Activated CD4-positive, alpha-beta memory T cell treated with anti-CD3 and anti-CD28 coated beads, Interleukin-2, amount 10 ng/mL, durations not matched to agents 7 days and 5 days (primary cell): ENCODE measurements at places on chromosomes 6 and 20.
A peak's percentile ranks its signal among the peaks of the same experiment; 100 is the strongest.

DNA sequence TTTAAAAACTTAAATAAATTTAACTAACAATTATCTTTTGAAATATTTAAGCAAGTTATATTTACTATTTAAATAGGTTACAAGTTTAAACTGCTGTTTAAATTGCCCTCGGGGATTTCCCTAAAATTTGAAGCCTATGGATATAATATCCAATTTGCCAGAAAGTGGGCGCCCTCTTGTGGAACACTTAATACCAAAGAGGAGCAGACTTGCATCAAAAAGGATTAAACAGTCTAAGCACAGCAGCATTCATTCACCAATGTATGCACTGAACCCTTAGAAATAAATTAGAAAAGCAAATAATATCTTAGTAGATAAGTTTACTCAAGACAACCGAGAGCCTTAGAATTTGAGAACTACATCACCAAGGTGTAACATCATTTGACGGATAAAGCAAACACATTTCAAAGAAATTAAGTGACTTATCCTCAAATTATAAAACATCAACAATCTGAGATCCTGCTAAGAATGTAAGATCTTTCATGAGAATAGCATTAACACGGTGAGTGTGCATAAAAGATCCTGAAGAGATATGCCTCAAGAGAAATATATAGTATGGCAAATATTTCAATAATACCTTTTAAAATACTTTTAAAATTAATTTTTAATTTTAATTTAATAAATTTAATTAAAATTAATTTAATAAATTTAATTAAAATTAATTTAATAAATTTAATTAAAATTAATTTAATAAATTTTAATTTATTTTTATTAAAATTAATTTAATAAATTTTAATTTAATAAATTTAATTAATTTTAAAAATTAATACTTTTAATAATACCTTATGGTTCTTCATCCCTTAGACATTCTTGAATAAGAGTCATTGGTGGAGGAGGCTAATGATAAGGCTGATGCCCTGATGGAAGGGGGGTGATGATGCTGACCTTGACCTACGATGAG is 11.5 kb upstream of the MEP1A start:
- no peak for DNase-seq

GRCh38 chr20:25223179-25223661 is 24.7 kb upstream of the PYGB start:
- DNase-seq, result peak; percentile 65

GRCh38 chr20:46396052-46396740 is 10.2 kb downstream of the ELMO2 start:
- DNase-seq, result no peak

GRCh38 chr6:43222418-43223059 is 6.7 kb downstream of the DNPH1 start:
- no peak for DNase-seq

DNA sequence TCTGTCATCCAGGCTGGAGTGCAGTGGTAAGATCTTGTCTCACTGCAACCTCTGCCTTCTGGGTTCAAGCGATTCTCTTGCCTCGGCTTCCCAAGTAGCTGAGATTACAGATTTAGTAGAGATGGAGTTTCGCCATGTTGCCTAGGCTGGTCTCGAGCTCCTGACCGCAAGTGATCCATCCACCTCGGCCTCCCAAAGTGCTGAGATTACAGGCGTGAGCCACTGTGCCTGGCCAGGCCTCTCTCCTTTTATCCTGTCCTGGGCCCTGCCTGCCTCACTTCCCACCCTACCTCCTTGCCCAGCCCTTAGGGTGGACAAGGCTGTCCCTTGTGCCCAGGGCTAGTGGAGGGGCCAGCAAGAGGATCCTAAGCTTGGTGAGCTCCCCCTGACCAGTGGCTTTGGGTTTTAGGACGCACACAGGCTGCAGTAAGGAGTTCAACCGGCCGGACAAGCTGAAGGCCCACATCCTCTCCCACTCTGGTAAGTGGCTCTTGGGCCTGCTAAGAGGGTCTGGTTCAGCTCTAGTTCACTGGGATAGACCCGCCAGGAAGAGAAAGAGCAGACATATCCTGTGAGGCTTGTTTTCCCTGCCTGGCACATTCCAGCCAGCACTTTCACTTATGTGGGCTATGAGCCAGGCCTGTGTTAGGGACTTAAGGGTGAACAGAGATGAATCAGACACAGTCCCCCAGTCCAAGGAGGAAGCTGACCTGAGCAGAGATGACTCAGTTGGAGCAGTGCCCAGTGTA is 21.9 kb upstream of the CHMP4B start:
- no peak for DNase-seq

DNA sequence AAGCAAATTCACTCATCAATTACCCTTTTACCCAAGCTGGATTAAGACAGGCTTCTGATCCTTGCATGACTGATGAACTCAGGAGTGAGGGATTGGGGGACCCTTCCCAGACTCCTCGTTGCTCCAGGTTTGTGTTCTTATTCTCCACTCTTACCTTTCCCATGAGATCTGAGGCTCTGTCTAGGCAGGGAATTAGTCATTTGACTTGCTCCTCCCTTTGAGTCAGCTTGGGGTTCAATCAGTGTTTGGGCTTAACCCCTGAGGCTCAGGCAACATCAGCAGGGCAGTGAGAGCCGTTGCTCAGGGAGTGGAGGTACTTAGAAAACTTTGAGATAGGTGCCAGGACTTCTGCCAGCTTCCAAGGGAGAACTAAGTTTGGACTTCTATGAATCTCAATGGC is 20.7 kb upstream of the TOX2 start:
- no peak for DNase-seq

DNA sequence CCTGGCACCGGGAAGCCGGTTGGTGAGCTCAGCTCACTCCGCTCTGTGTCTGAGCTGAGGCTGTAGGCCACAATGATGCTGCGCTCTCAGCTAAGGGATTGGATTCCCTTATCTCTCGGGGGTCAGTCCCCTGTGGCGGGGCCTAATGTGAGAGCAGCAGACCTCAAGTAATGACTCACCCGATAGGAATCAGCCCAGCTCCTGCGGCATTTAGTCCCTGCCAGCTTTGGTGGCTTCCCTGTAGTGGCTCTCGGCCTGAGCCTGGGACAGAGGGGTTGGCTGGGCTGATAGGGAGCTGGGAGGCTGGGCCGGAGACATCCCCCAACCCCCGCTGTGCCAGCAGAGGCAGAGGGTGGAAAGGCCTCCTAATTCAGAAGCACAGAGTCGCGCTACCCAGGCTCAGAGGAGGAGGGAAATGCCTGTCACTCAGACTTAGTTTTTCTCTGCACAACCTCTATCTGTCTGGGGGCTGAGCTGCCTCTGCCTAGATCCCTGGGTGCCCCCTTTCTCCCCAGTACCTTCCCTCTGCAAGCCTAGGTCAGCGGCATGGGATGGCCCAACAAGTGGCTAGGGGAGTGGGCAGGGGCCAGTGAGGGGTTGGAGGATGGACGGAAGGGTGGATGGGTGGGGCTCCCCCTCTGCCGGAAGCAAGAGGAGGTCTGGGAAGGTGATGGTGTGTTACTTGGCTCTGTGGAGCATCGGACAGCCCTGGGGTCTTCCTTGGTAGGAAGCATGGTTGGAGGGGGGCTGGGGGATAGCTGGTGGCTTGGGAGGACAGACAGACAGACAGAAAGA is 92.2 kb downstream of the CDH22 start:
- no peak for DNase-seq

DNA sequence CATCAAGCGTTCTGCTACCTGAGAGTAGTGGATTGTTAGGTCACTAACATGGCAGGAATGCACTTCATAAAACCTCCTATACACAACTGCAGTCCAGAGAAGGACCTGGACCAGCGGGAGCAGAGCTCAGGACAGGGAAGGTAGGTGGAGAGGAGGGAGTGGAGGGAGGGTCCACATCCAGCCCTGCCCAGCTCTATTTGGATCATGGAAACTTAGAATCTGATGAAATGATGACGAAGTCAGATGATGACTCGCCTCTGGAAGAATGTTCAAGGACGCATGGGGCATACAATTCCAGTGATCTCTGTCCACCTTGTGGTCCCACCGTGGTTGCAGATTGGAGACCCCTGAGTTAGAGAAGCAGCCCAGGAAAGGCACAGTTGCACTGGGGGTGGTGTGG is 68.8 kb downstream of the CLIC5 start:
- DNase-seq, result no peak

DNA sequence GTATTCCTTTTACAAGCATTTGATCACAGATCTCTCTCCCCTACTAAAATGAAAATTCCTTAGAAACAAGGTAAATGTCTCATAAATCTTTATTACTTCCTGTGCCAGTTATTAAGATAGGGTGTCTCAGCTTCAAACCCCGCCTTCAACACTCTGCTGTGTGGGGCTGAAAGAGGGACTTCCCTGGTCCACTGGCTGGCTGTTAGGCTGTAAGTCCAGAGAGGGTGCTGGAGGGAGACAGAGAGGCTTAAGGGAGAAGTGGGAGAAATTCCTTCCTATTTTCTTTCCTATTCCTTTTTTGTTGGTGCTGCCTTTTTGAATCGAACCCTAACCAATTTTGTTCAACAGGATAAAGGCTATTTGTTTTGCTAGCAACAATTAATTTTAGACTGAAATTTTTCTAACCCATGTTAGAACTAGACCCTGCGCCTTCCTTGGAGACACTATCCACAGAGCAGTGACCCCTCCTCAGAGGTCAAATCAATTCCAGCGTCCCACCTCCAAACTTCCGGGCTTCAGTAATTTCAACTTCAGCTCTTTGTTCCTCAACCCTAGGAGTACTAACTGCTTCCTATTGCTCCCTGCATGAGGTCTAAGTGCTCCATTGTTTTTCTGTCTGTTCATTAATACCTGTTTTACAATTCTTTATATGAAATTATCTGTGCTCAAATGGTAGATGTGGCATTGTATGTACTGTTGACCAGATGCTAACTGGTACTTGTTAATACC is 207.5 kb upstream of the OPRM1 start:
- no peak for DNase-seq

DNA sequence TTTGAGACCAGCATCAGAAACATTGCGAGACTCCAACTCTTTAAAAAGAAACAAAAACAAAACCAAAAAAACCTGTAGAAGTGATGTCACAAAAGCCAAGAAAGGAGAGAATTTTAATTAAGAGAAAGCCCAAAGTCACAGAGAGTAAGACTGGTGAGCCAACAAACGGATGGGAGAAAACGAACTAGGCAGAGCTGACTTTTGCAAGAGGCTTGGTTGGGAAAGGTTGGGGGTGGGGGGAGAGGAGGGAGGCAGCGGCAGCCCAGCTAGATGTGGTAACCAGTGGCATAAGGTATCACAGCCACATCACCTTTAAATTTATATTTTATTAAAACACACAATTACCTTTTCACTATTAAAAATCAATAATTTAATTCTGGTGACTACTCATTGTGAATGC is 23.5 kb downstream of the NOL7 start:
- no peak for DNase-seq
